Stimulated activated memory B cell treated with anti-CD40 and anti-IgM and Interleukin-4, amounts not matched to agents 10 μg/mL and 1 μg/mL and 100 μg/mL, for 72 hours (primary cell): ENCODE measurements at places on chromosomes 4 and X.

- ATAC-seq, result no peak
Observed at GRCh38 chrX:144849141-144849540, 398.2 kb upstream of the SPANXN1 start.

DNA sequence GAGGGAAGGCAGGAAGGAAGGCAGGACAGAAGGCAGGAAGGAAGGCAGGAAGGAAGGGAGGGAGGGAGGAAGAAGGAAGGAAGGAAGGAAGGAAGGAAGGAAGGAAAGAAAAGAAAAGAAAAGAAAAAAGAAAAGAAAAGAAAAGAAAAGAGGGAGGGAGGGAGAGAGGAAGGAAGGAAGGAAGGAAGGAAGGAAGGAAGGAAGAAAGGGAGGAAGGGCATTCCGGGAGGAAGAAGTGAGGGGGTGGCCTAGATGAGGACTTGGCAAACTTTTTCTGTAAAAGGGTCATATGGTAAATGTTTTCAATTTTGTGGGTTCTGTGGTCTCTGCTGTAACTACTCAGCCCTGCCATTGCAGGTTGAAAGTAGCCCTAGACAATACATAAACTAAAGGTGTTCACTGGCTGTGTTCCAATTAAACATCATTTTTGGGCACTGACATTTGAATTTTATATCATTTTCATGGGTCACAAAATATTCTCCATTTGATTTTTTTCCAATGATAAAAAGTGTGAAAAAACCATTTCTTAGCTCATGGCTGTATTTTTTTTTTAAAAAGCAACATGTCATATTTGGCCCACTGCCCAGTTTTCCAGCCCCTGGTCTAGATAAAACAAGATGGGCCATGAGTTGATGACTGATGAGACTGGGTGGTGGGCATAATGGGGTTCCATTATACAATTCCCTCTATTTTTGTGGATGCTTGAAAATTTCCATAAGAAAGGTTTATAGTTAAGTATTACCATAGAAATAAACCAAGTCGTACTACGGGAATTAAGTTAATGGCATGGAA is 3.1 kb downstream of the ZNF630 start:
- ATAC-seq, result no peak

GRCh38 chrX:148905400-148905799 is 405.0 kb downstream of the AFF2 start:
- ATAC-seq, result no peak

DNA sequence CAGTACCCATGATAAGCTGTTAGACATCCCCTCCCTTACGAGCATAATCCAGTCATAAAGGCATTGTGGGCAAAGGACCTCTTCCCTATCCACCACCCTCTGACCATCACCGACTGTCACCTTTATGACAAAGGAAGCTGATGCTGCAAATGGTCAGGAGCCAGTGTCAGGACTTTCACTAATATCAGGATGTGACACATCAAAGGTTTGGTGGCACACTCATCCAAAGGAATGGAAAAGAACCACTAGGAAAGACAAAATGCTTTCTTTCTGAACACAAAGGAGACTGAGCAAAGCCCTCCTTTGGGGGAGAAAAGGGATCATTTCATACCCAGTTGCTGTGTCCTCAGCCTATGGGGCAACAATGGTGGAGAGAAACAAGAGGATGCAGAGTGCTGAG is 66.9 kb upstream of the PROM1 start:
- ATAC-seq, result no peak

DNA sequence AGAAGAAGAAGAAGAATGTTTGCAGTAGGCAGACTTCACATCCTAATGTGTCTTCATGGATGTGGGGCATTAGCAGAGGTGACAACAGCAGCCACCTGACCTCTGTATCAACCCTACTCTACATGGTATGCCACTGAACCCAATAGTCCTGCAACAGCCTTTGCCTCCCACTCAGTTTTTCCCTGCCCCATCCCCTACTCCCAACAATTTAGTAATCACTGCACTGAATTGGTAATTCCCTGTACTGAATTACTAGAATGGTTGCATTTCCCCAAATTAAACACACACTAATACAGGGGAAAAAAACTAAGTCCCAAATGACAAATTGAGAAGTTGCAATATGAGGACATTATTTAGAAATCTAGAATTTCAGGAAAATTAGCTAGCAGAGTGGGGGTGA is 31.4 kb upstream of the FAM241A start:
- ATAC-seq, result no peak
